ENCODE measurements at places on chromosomes 12 and 14.

DNA sequence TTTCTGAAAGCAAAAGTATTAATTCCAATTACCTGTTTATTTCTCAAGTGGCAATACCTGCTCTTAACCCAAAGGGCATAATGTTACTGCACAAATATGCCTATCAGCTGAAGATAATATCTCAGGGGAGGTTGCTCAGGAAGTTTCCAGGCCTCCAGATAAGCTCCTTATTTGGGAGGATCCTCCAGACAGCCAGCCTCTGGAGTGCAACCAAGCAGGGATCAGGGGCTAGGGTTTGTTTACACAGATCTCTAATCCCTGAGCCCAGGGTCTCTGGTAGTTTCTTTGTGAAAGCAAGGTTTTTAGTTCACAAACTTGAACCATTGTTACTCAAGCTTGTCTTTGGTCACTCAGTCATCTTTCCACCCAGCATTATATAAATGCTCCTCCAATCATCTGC is 124.4 kb downstream of the SLC38A4 start:
- DNase-seq = no peak

DNA sequence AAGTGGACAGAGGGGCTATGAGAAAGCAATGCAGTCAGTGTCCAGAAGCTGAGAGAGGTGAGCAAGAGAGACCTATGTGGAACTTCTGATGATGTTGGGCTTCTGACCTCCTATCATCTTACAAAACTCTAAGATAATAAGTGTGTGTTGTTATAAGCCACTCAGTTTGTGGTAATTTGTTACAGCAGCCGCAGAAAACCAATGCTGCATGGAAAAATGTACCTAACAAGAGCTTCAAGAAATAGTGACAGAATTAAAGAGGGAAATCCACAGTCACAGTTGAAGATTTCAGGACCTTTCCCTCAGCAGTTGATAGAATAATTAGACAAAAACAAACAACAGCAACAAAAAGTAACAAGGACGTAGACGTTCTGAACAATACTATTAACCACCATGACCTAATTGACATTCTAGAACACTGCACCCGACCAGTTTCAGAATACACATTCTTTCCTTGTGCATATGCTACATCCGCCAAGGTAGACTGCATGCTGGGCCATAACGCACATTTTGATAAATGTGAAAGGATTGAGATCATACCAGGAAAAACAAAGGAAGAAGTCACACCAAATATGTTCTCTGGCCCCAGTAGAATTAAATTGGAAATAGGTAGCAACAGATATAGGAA is 1.8 kb upstream of the EVL start:
- no peak for DNase-seq

GRCh38 chr12:47977046-47977771 is 13.8 kb downstream of the TMEM106C start:
- DNase-seq = no peak

DNA sequence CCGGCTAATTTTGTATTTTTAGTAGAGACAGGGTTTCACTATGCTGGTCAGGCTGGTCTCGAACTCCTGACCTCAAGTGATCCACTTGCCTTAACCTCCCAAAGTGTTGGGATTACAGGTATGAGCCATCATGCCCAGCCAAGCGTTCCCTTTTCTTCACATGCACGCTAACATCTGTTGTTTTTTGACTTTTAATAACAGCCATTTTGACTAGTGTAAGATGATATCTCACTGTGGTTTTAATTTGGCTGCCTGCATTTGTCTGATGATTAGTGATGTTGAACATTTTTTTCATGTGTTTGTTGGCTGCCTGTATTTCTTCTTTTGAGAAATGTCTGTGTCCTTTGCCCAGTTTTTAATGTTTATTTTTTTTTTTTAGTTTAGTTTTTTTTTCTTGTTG is 10.2 kb upstream of the YARS2 start:
- DNase-seq = no peak

GRCh38 chr14:24096545-24097181 is 2.6 kb downstream of the PCK2 start:
- no peak for DNase-seq

- no peak for DNase-seq
These were observed 74.3 kb downstream of the SSPN start for GRCh38 chr12:26269562-26270284.

DNA sequence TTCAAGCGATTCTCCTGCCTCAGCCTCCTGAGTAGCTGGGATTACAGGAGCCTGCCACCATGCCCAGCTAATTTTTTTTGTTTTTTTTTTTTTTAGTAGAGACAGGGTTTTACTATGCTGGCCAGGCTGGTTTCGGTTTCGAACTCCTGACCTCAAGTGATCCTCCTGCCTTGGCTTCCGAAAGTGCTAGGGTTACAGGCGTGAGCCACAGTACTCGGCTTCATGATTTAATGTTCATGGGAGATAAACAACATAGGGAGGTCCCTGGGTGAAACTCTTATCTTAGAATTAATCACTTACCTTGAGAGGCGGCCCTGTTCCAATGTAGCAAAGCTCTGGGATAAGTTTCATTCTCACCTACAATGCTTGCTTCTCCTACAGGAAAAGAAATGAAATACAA is 48.3 kb downstream of the SEL1L start:
- no peak for DNase-seq

DNA sequence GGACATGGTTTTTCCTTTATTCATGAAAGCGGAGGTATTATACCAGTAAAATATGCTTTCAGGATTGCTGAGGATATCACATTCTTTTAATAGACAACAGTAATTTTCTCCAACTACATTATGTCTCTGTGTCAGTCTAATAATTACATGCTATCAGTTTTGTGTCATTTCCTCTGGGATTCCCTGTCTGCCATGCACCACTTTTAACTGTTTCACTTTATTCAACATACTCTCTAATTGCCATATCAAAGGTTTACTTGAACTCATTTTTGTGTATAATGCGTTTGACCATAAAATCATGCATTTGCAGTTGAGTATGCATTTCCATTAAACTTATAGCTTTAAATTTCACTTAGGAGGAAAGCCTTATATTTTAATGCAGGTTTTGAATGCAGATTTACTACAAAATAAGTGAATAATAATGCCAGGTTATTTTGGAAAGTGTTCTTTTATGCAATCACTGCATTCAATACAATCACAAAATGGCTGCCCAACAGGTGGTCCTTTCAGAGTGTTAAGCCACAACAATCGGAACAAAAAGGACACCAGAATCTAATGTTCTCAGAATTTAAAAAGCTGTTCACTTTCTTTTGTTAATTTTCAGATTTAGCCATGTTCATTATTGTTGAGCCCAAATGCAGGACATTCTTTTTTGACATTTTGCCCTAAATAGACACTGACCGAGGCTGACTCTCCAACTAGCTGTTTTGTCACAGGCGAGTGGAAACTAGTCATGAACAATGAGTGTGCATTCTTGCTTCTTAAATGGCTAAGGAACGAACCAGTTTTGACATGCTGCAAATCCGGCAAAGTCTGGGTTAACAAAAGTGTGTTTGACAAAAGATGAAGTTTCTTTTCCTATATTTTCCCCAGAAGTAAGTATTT is 40.9 kb downstream of the MBIP start:
- DNase-seq = no peak

DNA sequence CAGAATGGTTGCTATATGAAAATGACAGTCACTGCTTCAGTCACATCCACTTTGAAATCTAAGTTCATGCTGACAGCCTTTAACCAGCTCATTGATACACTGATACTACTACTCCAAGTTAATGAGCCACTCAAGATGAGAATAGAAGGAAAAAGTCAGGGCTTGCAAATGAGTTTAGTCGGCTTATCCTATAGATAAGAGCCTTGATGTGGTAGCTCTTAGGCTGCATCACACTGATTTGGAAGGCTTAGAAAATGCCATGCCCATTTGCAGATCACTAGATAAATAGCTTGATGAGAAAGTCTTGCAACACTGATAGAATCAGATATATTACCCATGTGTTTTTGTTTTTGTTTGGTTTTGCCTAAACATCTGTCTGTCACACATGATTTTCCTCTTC is 251.4 kb upstream of the ATXN7L3B start:
- no peak for DNase-seq

DNA sequence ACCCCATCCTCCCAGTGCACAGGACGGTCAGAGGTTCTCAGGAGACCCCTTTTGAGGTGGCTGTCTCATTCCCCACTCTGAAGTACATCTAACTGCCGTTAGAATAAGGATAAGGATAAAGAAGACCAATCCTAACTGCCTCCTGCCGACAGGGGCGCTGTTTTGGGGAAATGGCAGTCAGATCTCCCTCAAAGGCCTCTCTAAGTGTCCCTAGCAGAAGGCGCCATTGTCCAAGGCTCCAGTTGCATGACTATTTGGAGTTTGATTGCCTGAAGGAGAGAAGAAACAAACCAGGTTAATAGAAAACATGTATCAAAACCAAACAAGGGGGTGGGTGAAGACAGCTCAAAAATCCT is 29.1 kb upstream of the KLRB1 start:
- DNase-seq = no peak

- DNase-seq = no peak
These were observed 21.5 kb upstream of the SLC2A13 start for GRCh38 chr12:40127408-40127807.

DNA sequence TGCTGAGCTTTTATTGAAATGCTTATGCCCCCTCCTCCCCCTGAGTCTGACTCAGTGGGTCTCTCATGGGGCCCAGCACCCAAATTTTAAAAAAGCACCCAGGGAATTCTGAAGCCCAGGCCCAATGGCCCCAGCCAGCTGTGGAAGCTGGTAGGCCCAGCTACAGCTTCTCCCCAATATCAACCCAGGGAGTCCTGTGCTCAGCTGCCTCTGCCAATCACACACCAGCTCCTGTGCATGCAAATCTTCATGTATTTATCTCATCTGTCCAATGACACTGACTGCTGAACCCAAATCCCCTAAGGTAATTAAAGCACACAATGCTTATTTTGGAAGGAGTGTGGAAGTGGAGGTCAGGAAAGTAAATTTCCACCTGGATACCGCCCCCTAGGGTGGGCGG is 76.3 kb downstream of the CCDC88C start:
- DNase-seq = no peak

DNA sequence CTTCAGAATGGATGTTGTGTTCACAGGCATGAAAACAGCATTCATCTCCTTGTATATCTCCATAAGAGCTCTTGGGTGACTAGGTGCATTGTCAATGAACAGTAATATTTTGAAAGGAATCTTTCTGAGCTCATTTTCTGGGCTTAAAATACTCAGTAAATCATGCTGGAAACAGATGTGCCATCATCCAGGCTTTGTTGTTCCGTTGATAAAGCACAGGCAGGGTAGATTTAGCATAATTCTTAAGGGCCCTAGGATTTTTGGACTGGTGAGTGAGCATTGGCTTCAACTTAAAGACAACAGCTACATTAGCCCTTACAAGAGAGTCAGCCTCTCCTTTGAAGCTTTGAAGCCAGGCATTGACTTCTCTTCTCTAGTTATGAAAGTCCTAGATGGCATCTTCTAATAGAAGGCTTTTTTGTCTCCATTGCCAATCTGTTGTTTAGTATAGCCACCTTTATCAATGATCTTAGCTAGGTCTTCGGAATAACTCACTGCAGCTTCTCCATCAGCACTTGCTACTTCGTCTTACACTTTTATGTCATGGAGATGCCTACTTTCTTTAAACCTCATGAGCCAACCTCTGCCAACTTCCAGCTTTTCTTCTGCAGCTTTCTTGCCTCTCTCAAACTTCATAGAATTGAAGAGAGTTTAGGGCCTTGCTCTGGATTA is 79.6 kb upstream of the PSMA6 start:
- no peak for DNase-seq

DNA sequence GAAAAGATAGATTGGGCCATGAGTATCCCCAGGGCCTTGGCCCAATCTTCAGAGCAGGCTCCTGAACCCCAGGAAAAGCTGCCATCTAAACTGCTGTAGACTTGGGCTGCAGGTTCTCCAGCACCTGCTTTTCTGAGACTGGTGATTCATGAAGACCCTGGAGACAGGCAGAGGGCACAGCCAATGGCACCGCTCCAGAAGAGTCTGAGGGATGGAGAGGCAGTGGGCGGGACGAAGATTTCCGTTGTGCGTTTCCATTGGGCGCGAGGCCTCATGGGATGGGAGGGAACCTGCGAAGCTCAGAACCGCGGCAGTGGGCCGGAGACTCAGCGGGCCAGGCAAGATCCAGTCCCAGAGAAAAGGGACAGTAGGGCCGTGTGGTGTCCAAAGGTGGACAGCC is 375.1 kb downstream of the IPO8 start:
- no peak for DNase-seq

DNA sequence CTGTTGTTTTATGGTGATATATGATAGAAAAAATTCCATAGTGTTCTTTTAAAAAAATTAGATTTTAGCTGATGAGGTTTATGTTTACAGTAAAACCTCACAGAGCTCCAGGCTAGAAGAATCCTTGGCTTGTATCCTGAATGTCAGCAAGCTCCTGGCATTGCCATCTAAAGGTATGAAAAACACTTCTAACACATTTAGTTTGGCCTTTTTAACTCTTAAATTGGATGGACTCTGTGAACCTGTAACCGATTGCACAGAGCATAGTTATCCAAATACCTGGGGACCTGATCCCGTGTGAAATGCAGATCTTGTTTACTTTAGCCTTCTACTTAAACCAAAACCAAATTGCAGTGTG is 241.1 kb upstream of the DCN start:
- DNase-seq = no peak

- DNase-seq = no peak
These were observed 29.9 kb downstream of the SLC41A2 start for GRCh38 chr12:104928036-104928745.

GRCh38 chr14:51337520-51337919 is 97.5 kb downstream of the TMX1 start:
- no peak for DNase-seq

GRCh38 chr12:71157601-71158233 is at the start of gene TSPAN8:
TSPAN8 (minus strand) TSS chr12:71157999; CDS start chr12:71157678, 321 bp downstream.
- no peak for DNase-seq

GRCh38 chr14:91654836-91655235 is 77.0 kb downstream of the CATSPERB start:
- no peak for DNase-seq

- no peak for DNase-seq
These were observed 30.4 kb upstream of the CACNA2D4 start for GRCh38 chr12:1948883-1949282.

GRCh38 chr12:58540480-58541299 is 379.6 kb downstream of the LRIG3 start:
- DNase-seq = peak; percentile 37

- DNase-seq = no peak
These were observed 38.0 kb downstream of the CHST11 start for GRCh38 chr12:104494793-104495158.

DNA sequence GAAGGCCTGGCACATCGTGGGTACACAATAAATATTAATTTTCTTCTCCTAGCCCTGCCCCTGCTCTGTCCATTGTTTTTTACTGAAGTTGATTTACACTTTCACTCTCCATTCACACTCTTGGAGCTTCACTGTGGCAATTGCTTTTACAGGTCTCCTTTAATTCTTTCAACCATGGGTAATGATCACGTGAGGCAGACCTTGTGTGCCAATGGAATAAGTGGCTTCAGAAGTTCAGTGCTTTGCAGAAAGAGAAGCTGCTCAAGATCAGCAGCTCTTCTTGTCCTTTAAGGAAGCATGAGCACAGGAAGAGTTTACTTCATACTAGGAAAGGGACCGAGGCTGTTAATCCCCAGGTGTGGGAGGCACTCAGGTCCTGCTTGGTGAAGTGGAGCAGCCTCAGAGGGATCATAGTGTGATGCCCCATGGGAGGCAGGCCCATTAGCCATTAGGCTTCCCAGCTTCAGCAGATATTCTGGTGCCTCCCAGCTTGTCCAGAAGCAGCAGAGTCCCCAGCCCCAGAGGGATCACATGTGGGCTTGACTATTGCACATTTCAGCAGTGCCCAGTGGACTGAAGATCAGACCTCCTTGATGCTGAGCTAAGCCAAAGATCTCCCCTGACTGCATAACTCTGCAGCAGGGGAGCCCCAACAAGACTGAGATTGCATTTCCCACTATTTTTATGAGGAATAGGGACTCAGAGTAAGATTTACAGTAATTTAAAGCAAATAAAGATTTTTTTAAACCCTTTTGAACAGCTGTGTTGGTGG is 5.0 kb upstream of the SLC35F4 start:
- DNase-seq = no peak

All from stimulated activated CD8-positive, alpha-beta memory T cell treated with anti-CD3 and anti-CD28 coated beads, Interleukin-4, amount 100 ng/mL, for 48 hours (primary cell).